ENCODE measurements at places on chromosomes 3 and 15. TPM values are rescaled to one million over a fixed set of nuclear protein-coding genes. Genes with fewer than 3 reads are reported as not detected.

GRCh38 chr15:89002281-89002761, 85.9 kb upstream of the ABHD2 start:
- H3K27me3 ChIP-seq = no peaks in the 10 kb centered on the region
- no peak overlapping the region for H3K4me3 ChIP-seq
- DNase-seq = no peak
- H3K36me3 ChIP-seq = no peaks in the 10 kb centered on the region
- peak overlapping the region; percentile 24 for H3K27ac ChIP-seq

DNA sequence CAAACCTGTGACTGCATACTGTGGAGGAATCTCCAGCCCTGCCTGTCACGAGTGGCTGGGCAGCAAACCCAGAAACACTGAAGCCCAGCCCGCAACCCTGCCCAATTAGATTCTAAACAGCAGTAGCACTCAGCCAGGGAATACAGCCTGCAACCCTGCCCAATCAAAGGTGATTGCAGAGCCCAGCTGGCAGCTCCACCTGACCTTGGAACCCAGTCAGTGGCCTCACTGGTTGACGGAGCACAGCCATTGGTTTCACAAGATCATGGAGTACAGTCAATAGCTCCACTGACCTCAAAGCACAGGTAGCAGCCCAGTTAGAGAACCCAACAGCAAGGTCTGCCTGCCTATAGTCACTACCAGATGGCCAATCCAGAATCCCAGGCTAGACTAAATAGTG, 35.2 kb upstream of the MYLK start:
- no peaks in the 10 kb centered on the region for H3K4me1 ChIP-seq
- DNase-seq = no peak
- H3K36me3 ChIP-seq = peaks cover 3% of the 10 kb centered on the region
- no peaks in the 10 kb centered on the region for H3K27me3 ChIP-seq
- H3K27ac ChIP-seq = no peak overlapping the region

DNA sequence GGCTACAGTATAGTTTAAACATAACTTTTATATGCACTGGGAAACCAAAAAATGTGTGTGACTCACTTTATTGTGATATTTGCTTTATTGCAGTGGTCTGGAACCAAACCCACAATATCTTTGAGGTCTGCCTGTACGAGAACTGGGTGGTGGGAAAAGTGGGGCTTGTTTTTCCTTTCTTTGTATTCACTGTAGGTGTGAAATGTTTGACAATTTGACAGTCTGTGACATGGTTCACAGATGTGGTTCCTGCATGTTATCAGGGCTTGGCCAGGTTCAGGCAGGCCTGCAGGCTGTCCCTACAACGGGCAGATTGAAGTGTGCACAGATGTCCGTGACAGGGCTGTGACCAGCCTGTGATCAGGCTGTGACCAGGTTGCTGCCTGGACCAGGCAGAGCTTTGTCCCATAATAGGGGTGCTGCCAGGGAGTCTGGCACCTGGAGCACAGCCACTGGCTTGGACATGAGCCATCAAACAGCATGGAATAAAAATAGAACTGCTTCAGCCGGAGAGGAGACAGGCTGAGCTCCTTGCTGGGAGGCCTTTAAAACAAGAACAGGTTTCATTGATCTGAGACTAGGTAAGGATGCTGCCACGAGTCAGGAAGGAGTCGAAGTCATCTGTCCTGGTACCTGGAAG, 61.0 kb downstream of the KLF13 start:
- H3K4me1 ChIP-seq = no peaks in the 10 kb centered on the region
- no peaks in the 10 kb centered on the region for H3K27me3 ChIP-seq
- no peaks in the 10 kb centered on the region for H3K36me3 ChIP-seq
- DNase-seq = no peak
- H3K27ac ChIP-seq = peak overlapping the region; percentile 55
- no peak overlapping the region for H3K4me3 ChIP-seq

DNA sequence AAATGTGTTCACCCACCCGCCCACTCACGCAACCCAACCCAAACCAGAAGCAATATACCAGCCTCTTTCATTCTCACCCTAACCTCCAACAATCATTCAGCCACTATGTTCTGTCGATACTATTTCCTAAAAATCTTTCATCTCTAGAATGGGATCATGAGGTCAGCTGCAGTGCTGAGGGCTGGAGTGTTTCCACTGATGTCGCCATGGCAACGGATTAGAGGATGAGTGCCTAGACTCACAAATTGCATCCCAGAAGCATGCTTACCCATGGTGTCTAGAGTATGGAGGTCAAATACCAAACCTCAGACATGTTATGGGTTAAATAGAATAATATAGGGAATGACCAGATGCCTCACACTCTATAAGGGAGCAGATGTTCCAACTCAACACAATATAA, 138.5 kb downstream of the GABRB3 start:
- H3K4me1 ChIP-seq = no peaks in the 10 kb centered on the region
- no peak overlapping the region for H3K4me3 ChIP-seq
- H3K27me3 ChIP-seq = no peaks in the 10 kb centered on the region
- no peak overlapping the region for H3K27ac ChIP-seq

GRCh38 chr3:105553851-105554250, 187.1 kb downstream of the ALCAM start:
- H3K27me3 ChIP-seq = no peaks in the 10 kb centered on the region
- no peaks in the 10 kb centered on the region for H3K4me1 ChIP-seq
- no peak for DNase-seq
- no peak overlapping the region for H3K27ac ChIP-seq

GRCh38 chr3:170002231-170002630, 35.6 kb upstream of the GPR160 start:
- H3K27me3 ChIP-seq = no peaks in the 10 kb centered on the region
- no peak overlapping the region for H3K4me3 ChIP-seq
- no peak for DNase-seq
- peak overlapping the region; percentile 15 for H3K27ac ChIP-seq
- no peaks in the 10 kb centered on the region for H3K4me1 ChIP-seq

GRCh38 chr3:189121092-189121491, 50.7 kb upstream of the TPRG1 start:
- no peak for DNase-seq
- H3K27ac ChIP-seq = no peak overlapping the region
- no peaks in the 10 kb centered on the region for H3K27me3 ChIP-seq
- H3K36me3 ChIP-seq = no peaks in the 10 kb centered on the region
- H3K4me1 ChIP-seq = no peaks in the 10 kb centered on the region

GRCh38 chr3:14871456-14872200, 52.9 kb downstream of the FGD5 start:
- peaks cover 17% of the 10 kb centered on the region for H3K4me1 ChIP-seq
- H3K36me3 ChIP-seq = peaks cover 4% of the 10 kb centered on the region
- H3K27ac ChIP-seq = no peak overlapping the region
- no peaks in the 10 kb centered on the region for H3K27me3 ChIP-seq
- peak; percentile 16 for DNase-seq

- no peaks in the 10 kb centered on the region for H3K27me3 ChIP-seq
- H3K27ac ChIP-seq = no peak overlapping the region
- H3K36me3 ChIP-seq = no peaks in the 10 kb centered on the region
- no peak overlapping the region for H3K4me3 ChIP-seq
Observed at GRCh38 chr3:98734306-98734705, 28.8 kb upstream of the ST3GAL6 start.

GRCh38 chr3:54932606-54933005, 4.7 kb upstream of the LRTM1 start:
- no peak overlapping the region for H3K4me3 ChIP-seq
- no peak overlapping the region for H3K27ac ChIP-seq
- no peak for DNase-seq
- no peaks in the 10 kb centered on the region for H3K4me1 ChIP-seq

GRCh38 chr3:156633335-156633734, 41.1 kb upstream of the TIPARP start:
- no peak overlapping the region for H3K27ac ChIP-seq
- no peaks in the 10 kb centered on the region for H3K27me3 ChIP-seq
- no peak for DNase-seq
- no peak overlapping the region for H3K4me3 ChIP-seq

GRCh38 chr3:82376883-82377282, 615.4 kb upstream of the GBE1 start:
- H3K36me3 ChIP-seq = no peaks in the 10 kb centered on the region
- no peak for DNase-seq
- H3K4me3 ChIP-seq = no peak overlapping the region
- no peaks in the 10 kb centered on the region for H3K4me1 ChIP-seq
- no peak overlapping the region for H3K27ac ChIP-seq

DNA sequence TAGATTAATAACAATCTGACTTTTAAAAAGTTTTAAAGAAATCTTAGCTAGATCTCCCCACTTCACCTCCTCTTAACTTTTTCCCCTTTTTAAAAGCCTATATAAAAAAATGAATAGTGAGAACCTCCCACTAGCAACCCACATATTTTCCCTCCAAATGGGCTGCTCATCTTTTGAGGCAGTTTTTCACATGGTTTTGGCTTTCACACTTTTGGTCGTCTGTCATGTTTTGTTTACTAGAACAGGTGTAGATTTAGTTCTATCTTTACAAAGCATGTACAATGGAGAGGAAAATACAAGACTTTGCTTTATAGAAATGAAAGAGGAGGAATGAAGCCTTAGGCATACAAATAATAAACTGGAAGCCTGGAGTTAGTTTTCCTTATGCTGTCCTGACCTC, 126.7 kb upstream of the EOMES start:
- no peak overlapping the region for H3K27ac ChIP-seq
- H3K36me3 ChIP-seq = no peaks in the 10 kb centered on the region
- H3K27me3 ChIP-seq = no peaks in the 10 kb centered on the region
- H3K4me3 ChIP-seq = no peak overlapping the region

DNA sequence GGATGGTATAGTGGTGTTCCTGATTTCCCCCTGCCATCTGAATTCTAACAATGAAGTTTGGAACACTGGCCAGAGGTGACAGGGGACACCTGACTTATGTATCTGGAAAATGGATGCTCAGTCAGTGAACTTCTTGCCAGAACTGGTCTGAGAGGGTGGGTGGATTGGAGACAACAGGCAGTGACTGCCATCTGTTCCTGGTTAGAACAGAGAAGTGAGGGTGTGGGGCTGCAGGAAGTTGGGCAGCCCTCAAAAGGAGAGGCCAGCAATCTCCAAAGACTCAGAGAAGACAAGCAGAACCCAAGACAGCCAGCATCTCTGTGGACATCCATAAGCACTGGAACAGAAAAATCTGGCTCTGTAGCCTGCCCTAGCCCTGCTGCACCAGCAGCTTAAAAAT, 50.5 kb downstream of the ANP32A start:
- no peak overlapping the region for H3K4me3 ChIP-seq
- H3K4me1 ChIP-seq = no peaks in the 10 kb centered on the region
- H3K27ac ChIP-seq = no peak overlapping the region

DNA sequence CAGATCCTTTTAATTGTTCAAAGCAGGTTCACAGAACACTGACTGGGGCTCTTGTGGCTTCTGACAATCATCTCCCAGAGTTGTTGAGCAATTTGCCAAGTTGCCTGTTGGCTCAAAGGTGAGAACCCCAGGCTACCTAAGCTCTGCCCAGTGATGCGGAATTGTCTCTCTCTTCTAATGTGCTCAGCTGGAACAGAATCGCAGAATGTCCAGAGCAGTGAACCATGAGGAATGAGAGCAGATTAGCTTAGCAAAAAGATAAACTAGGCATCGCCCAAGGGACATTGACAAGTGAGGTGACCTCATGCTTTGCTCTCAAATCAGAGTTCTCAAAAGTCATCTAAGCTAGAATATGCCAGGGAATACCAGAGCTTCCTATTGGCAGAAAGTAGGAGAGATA, 148.1 kb downstream of the WDR76 start:
- no peak for DNase-seq
- H3K36me3 ChIP-seq = no peaks in the 10 kb centered on the region
- H3K4me3 ChIP-seq = no peak overlapping the region
- no peaks in the 10 kb centered on the region for H3K27me3 ChIP-seq
- no peaks in the 10 kb centered on the region for H3K4me1 ChIP-seq

- H3K27ac ChIP-seq = no peak overlapping the region
- H3K36me3 ChIP-seq = no peaks in the 10 kb centered on the region
- H3K4me3 ChIP-seq = no peak overlapping the region
- DNase-seq = no peak
- H3K27me3 ChIP-seq = no peaks in the 10 kb centered on the region
Observed at GRCh38 chr3:117495620-117496019, 786.0 kb downstream of the TUSC7 start.

GRCh38 chr3:107346564-107346963, 30.7 kb upstream of the CCDC54 start:
- no peaks in the 10 kb centered on the region for H3K36me3 ChIP-seq
- no peak for DNase-seq

NEK10 gene
- 20.3 TPM for total RNA-seq

SH2D7 gene
- total RNA-seq = not detected

NR1D2 gene
- total RNA-seq = 35.7 TPM

ADPGK gene
- total RNA-seq = 87.7 TPM

RLBP1 gene
- total RNA-seq = not detected

EIF4E3 gene
- total RNA-seq = 21.8 TPM

SPATA12 gene
- total RNA-seq = not detected

MAP6D1 gene
- 1.9 TPM for total RNA-seq
